ENCODE measurements at places on chromosomes 7 and 10.
A peak's percentile ranks its signal among the peaks of the same experiment; 100 is the strongest.

GRCh38 chr10:119818889-119819270 lies 53.8 kb downstream of the MCMBP start:
- DNase-seq: no peak

- DNase-seq: no peak
Measured at GRCh38 chr7:12550956-12551355, 19.6 kb upstream of the SCIN start.

GRCh38 chr10:416091-416515 lies 273.4 kb downstream of the DIP2C start:
- DNase-seq: no peak

- no peak for DNase-seq
Measured at GRCh38 chr10:88370713-88371112, 212.4 kb downstream of the RNLS start.

DNA sequence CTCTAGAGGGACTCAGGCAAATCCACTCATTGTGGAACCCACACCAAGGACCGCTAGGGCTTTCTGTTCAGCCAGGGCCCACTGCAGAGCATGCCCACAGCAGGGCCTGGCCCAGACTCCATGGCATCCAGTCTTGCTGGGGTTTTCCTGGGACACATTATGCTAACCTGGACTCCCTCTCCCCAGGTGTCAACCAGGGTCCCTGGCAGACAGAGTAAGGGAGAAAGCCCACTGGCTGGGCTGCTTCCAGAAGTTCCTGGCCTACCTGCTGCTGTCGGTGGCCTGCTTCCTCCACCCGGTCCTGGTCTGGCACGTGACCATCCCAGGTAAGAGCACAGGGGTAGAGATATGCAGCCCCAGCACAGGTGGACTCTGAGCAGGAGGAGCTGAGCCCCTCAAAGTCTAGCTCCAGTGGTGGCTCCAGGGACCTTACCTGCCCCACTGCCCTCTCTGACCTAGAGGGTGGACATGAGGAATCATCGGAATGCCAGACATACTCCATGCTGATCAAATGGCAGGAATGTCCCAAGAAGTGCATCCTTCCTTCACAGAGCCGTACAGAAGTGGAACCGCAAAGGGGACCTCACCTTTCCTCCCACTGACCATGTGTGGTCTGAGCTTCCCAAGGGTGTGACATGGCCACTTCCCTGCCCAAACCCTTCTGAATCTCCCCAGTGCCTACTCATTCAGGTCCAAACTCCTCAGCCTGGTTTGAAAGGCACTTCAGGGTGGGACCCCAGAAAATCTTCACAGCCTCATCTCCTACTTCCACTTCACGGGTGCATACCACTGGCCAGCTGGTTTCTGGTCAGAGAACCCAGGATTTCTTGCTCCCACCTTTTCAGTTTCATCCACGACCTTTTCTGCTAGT lies 22.5 kb downstream of the TMEM72 start:
- DNase-seq: no peak

- DNase-seq: no peak
Measured at GRCh38 chr7:40298421-40298820, 163.6 kb downstream of the SUGCT start.

DNA sequence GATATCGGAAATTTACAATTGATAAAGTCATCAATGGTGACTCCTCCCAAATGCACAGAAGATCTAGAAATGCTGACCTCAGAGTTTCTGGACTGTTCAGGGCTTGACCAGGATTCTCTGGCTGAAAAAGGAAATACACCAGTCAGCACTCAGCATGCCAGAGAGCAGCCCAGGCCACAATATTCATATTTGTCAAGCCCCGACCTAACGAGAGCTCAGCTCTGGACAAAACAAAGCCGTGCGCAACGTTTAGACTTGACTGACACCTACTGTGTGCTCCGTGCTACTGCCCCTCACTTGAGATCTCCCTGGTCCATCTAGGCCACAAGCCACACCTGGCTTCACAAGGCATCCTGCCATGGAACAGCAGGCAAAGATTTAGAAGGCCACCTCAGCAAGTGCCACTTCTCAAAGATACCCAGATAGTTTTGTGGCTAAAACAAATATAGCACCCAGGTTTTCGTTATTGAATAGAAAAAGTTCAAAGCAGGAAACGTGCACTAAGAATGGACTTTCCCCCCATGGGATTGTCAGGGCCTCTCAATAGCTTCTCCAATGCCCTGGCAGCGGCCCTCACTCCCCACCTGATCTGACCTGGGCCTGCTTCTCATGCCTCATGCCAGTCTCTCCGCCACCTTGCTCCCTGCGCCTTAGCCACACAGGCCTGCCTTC lies 218.3 kb downstream of the FAM107B start:
- no peak for DNase-seq

DNA sequence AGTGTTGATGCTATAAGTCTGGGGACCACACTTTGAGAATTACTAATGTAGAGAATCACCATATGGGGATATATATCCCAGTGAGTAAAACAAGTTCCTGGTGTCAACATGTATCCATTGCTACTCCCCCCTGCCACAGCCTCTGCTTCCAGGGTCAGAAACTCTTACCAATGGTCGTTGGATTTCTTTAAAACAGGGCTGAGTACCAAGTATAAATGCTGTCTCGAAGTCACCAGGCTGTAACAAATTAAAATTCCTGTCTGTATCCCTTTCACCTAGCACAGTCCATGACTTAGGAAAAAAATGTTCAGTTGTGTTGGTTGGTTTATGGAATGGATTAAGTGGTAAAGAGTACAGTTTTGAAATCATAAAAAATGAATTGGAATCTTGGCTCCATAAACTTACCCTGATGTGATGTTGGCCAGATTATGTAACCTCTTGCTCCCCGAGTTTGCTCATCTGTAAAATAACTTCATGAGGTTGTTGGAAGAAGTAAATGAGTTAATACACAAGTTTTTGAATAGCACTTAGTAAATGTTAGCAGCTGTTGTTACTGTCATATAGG lies 364.0 kb upstream of the LRGUK start:
- DNase-seq: no peak

GRCh38 chr7:47354831-47355541 lies 226.9 kb downstream of the TNS3 start:
- DNase-seq: no peak

- no peak for DNase-seq
Measured at GRCh38 chr10:130662775-130663174, 526.6 kb downstream of the GLRX3 start.

GRCh38 chr10:43409385-43410109 lies 561 bp upstream of the HNRNPF start:
- DNase-seq: no peak

DNA sequence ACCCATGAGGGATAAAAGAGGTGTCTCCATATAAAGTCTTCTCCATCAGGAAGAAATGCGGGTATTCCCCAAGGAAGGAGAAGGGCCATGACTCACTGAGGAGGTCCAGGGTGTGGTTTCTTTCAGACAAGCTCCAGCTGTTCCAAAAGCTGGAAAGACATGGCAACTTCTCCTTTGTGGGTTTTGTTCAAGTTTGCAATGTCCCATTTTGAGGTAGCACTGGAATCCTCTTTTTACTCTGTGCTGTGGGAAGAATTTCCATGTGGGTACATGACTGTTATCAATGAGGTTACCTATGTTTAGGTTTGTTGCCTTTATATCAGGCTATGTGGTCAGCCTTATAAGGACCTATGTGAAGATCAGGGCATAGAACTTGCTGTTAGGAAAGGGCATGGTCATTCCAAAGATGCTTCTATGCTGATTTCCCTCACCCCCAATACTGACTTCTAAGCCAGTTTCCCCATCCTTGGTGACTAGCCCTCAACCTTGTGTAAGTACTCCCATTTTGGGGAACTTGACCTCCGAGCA lies 697.5 kb downstream of the INHBA start:
- no peak for DNase-seq

- DNase-seq: peak; percentile 52
Measured at GRCh38 chr10:3095373-3096139, 28.2 kb downstream of the PFKP start.

DNA sequence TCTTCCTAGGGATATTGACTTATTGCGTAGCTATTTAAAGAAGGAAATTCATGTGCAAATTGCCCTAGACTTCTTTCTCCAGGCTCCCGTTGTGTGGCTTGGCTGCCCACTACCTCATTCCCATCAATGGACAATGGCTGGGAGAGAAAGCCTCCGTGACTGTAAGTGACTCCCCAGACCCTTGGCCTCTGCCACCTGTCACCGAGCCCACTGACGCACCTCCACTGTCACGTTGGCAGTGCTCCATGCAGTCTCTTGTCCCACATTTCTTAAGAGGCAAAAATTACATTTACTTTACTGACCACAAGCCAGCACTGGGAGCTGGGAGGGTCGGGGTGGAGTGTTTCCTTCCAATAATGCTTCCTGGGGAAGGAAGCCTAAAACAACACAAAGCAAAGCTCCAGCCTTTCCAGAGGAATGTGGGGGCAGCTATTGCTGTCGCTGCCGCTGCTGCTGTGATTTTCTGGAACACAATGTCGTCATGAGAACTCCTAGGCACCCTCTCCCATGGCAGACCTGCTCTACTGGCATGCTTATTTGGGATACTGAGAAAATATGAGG lies 89.7 kb upstream of the STEAP1B start:
- no peak for DNase-seq

DNA sequence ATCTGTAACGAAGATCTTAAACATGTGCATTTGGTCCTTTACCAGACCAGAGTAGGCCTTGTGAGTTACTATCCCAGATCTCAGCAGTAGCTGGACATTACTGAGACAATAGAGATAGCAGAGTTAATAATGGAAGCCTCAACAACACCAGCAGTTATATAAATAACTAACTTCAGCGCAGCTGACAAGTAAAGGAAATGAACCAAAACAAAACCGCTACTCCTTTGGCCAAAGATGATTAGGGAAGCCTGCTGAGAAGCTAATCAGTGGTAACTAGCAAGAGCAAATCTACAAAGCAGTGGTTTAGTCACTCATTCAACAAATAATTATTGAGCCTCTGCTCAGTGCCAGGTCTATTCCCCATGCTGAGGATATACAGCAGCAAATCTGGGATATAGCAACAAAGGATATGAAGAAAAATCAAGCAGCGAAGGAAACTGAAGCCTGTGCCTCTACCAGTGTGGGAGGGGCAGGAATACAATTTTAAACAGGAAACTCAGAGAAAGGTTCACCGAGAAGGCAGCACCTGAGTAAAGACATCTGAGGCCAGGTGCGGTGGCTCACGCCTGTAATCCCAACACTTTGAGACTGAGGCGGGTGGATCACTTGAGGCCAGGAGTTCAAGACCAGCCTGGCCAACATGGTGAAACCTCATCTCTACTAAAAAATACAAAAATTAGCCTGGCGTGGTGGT lies 103.6 kb downstream of the ELMO1 start:
- DNase-seq: no peak

- DNase-seq: no peak
Measured at GRCh38 chr10:83372646-83373045, 766.7 kb upstream of the GHITM start.

GRCh38 chr10:86047588-86047987 lies 319.0 kb downstream of the GRID1 start:
- DNase-seq: peak; percentile 7

DNA sequence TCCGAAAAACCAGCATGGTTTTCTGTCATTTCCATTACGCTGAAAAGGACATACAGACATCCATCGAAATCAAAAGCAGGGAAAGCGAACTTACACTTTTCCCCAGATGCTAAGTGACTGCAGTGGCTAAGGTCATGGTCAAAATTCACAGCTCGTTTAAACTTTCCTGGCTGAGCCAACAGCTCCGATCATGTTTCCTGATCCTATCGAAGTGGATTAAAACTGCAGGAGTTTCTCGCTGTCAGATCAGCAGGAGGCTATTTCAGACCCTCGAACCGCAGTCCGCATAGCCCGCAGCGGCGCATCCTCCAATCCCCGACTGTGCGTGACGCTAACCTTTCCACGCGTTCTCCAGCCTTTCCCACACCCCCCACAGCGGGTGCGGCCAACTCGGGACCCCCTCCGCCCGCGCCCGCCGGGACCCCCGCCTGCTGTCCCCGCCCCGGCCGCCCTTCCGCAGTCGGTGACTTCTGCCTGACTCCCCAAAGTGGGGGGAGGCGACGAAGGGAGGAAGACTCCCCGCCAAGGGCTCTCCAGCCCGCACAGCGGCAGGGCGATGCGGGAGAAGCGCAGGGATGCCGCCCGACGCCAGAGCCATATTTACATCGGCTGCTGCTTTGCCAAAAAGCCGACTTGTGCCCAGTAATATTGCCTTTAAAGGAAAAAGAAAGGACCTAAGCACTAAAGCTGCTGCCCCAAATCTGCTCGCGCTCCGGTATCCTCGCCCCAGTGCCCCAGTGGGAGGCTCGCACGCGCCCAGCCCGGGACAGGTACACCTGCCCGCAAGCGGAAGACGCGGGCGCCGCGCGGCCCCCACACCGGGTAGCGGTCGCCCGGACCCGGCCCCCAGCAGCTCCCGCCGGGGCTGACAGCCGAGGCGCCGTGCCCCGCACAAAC lies 1.2 kb downstream of the PIP4K2A start:
- DNase-seq: peak; percentile 29

DNA sequence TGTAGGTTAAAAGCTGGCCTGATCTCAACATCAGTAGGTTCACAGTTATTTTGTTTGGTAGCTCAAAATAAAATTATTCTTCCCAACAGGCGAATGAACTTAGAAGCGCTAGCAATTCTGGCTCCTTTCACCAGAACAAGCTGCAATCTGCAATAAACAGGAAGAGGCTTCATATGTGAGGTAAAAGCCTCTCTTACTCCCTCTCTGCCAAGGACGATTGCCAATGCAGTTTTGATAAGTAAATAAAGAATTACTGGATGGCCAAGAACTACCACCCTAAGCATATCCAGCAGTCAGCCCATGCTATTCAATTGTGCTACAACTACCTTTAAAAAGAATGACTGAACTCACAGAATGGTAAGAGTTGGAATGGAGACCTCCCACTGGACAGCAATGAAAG lies 150.0 kb upstream of the LAMB4 start:
- no peak for DNase-seq

GRCh38 chr7:116166156-116166555 lies 44.2 kb upstream of the TES start:
- DNase-seq: no peak

Data from stimulated activated CD4-positive, alpha-beta T cell treated with anti-CD3 and anti-CD28 coated beads, Interleukin-4, amount 100 ng/mL, for 48 hours (primary cell).